ENCODE measurements at places on chromosomes 12 and 14.

DNA sequence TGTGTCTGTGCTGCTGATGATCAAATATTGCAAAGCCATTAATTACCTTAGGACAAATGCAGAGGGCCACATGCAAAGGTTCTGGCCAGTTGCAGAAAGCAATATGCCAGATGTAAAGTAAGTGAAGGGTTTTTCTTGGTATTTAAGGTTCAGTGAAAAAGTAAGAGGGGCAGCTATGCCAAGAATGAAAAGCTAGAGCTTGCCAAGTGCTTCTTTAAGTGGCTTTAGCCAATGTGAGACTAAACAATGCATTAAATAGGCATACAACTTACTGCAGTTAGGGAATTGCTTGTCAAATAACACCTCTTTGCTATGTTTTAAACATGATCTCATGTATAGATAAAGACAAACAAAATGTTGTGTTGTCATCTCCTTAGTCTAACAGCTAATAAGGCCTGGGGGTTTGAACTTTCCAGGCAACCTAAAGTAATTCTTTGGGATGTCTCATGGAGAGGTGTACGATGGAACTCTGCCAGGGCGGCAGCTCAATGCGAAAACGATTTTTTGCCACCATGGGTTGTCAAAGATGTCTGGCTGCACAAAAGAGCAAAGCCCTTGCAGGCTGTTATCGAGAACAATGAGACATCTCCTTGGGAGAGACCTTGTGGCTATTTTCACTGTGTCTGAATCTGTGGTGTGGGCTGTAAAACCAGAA is 12.0 kb downstream of the IGF1 start:
- DNase-seq, result no peak

DNA sequence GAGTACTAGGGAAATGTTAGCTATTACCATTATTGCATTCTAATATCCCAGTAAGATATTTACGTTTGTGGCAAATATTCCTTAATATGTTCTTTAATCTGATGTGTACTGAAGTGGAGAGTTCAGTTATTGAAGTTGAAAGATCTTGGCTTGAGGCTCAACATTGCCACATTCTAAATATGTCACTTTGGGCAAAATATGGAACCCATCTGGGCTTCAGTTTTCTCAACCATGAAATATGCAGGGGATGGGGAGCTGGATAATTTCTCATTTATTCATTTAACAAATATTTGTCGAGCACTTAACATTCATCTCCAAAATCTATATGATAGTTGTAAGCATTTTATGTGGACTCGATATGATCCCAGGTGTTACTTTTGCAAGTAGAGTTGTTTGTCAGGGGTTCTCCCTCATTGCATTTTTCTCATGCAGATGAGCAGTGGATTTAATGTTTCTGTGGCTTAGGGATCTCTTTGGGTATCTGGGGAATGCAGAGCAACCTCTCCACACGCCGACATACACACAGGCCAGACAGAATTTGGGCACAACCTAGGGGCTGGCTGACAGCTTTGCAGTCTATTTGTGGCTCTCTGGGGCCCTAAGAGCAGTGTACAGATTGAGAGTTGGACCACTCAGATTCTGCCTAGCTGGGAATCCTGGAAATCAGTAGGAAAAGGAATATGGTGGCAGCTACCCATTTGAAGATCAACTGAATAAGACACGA is 26.6 kb upstream of the APPL2 start:
- DNase-seq, result no peak

- peak; percentile 12 for DNase-seq
Measured at GRCh38 chr12:81450920-81451739, 308.0 kb downstream of the PPFIA2 start.

DNA sequence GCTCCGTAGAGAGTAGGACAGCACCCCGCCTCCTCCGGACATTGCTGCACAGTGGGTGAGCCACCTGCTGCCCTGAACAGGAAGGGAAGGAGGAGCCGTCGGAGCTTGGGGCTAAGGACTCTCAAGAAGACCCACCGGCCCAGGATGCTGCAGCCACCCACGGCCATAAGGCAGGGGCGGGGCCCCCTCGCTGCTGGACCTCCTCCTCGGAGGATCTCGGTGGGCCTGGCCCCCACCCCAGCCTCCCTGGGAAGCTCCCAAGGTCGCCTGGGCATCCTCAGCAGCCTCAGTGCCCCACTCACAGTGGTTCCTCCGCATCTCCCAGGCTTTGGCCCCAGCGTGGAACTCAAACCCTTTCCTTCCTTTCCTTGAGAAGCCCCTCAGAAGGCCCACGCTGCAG is 68.6 kb upstream of the DIO3 start:
- no peak for DNase-seq

- DNase-seq, result no peak
Measured at GRCh38 chr12:13444076-13444475, 247.6 kb downstream of the EMP1 start.

DNA sequence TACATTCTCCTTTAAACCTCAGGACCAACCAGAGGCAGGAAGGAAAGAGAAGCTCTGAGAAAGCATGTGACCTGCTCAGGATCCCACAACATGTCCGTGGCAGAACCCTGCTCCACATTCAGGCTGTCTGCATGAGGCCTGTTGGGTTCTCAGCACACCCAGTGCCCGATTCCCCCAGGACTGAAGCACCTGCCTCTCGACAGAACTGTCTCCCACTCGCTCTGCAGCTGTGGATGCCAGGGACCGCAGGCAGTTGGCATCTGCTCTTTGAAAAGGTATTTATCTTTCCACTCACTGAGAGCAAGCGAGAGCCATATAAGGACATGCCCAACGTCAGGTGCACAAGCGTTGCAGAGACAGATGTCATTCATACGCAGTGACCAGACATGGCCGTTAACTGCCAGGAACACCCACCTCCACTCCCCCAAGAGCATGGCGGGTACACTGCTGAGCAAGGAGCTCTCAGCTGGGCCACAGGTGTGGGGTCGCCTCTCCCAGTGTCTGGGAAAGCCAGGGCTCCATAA is 18.9 kb downstream of the PITPNM2 start:
- no peak for DNase-seq

DNA sequence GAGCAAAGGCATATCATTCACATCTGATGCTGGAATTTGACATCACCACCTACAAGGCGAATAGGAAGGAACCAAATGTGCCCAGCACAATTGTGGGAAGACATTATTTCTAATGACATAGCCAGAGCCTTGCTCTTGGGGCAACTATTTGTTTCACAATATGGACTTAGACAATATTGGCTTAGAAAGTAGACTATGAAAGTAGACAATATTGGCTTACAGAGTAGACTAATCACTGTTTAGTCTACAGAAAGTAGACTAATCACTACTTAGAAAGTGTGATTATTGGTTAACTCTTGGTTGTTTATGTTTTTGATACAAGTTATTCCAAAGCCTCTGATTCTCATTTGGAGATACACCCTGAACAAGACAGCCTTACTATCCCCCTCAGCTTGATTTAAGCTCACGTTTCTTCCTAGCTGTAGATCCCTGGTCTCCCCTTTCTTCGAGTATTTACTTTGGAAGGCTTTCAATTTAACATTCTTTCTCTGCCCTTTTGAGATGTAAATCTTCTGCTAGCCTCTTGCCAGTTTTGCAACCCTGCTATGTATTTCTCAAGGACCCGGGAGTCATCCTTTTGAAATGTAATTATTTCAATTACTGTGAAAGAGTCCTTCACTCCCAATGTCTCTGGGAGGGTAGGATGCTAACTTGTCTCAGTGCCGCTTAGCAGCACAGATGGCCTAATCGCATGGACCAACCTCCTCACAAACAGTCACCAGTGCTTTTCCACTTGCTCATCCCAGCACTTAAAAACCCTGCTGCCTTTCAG is 843.2 kb downstream of the GALC start:
- DNase-seq, result no peak

DNA sequence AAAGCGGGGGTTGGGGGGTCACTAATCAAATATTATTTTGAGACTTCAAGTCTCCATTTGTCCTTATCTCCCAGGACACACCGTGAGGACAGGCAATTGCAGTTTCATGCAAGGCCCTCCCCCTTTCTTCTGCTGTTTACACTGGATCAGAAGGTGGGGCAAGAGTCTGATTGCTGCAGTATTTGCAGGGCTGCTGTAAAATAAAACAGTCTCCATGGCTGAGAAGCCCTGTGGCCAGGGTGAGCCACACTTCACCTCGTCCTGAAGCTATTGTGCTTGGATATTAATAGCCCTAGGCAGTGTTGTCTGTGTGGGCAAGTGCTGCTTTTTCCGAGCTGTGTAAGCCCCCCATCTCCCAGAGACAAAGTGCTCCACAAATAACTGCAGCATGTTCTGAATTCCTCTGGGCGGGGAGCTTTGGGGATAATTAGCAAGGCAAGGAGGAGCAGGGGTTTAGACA is 187.4 kb upstream of the NTF3 start:
- DNase-seq, result no peak

DNA sequence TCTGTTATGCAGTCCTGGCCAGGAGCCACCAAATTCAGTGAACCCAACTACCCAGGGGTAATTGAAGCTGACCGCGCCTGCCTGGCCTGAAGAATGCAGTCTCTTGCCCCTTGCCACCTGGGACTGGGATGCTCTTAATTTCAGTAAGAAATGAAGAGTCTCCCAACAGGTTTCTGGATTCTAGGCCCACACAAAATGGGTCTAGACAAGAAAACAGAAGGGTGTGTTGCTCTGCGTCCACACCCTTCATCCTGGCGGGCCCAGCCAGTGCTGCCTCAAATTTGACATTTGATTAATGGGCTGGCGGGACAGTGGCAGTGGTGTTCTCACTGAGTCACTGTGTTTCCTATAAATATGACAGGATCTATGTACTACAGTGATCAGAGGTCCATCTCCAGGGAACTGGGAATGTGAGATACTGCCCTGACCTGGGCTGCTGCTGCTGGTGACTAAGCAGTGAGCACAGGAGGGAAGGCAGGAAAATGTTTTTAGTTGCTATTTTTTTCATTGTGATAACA is 6.5 kb downstream of the TMEM253 start:
- no peak for DNase-seq

DNA sequence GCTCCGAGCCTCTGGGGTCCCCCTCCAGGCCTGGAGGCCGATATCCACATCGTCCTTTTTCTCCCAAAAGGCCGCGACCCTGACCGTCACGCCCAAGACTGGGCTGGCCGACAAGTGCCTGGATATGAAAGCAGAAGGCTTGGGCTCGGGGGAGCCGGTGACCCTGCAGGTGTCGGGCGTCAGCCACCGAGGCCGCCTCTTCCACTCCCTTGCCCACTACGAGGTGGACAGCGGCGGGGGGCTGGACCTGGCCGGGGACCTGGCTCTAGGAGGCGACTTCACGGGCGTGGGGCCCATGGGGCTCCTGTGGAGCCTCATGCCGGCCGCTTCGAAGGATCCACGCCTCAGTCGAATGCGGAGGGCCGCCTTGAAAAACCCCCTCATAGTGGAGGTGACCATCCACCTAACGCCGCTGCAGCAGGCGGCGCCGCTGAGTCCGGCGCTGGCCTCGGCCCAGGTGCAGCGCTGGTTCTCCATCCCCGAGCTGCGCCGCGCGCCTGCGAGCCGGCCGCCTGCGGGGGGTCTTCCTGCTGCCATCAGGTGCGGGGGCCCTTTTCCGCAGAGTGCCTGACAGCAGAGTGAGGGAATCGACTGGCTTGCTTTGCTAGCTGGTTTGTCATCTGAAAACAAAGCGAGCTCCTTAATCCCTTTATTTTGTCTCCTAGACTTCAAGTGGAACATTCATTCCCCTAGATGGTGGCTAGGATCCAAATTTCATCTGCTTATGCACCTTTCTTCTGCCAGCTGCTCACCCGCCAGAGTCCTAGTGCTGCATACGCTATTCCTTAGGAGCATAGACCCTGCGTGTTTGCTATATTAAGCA is 10.6 kb upstream of the DNAL1 start:
- DNase-seq, result peak; percentile 41

DNA sequence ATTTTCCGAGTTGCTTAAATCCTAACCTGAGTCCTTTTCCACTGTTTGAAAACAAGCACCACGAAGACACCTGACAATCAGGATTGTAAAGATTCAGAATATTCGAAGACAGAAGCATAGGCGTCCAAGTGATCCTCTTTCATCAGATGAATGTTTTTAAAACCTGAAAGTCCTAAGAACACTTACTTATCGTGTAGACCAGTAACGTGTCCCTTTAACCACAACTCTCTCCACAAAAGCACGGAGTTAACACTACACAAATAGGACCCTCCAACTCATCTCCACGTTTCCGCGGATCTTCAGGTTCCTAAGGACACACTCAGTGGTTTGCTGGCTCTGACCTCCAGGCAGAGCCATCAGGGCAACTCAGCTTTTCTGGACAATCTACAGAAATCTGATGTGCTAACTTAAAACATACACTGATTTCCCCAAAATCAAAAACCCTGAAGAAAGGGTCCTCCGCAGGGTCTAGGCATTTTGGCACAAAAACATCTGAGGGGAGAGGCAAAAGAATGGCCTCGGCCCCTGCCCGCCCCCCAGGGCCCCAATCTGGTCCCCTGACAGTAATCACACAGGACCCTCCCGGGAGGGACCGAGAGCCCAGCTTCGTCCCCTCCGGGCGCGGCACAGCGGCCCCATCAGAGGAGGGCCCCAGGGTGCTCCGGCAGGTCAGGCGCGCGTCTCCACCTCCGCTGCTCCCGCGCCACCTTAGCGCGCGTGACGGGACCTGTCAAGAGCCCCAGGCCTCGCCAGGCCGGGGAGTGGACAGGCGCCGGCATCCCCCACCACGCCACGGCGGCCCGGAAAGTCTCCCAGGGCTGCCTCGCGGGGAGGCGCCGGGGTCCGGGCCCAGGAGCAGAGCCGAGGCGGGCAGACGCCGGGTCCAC is 925 bp downstream of the DICER1 start:
- DNase-seq, result peak; percentile 37

DNA sequence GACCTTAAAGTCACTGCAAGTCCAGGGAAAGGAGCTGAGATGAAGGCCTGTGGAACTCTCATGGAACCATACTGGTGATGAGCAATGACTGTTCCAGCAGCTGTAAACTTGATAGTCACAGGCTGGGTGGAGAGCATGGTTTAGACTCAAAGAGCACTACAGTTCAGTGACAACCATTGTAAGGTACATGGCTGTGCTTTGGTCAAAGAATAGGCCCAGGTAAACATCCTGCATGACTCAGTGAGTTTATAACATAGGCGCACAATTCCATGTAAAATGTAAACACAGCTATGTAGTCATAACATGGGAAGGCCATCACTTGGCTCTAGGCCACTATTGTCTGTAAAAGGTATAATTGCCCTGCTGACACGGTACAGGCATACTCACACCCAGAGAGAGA is 119.3 kb upstream of the FSCB start:
- no peak for DNase-seq

Measured in GM10248 (cell line).